ENCODE measurements at places on chromosomes 4 and X. TPM values are rescaled to one million over a fixed set of nuclear protein-coding genes. Genes with fewer than 3 reads are reported as not detected.

DNA sequence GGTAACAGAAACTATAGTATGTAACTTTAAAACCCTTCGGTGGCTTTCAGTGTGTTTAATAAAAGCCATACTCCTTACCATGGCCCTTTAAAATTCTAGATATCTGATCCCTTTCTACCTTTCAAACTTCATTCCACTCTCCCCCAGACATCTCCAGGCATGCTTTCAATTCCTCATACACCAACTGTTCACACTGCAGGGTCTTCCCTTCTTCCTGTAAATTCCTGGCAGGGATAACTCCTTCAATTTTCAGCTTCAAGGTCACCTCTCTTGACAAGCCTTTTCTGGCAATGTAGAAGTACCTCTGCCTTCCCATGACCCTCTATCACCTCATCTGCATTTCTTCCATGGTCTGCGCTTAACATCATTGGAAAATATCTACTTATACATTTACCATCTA is 60.8 kb downstream of the WDFY3 start:
- DNase-seq: no peak
- peaks cover 9% of the 10 kb centered on the region for H3K4me1 ChIP-seq
- no peaks in the 10 kb centered on the region for H3K36me3 ChIP-seq
- H3K27ac ChIP-seq: no peak overlapping the region

- H3K4me1 ChIP-seq: no peaks in the 10 kb centered on the region
- H3K36me3 ChIP-seq: no peaks in the 10 kb centered on the region
- no peaks in the 10 kb centered on the region for H3K27me3 ChIP-seq
- no peak for DNase-seq
Measured at GRCh38 chrX:30590368-30590767, 12.8 kb upstream of the TASL start.

DNA sequence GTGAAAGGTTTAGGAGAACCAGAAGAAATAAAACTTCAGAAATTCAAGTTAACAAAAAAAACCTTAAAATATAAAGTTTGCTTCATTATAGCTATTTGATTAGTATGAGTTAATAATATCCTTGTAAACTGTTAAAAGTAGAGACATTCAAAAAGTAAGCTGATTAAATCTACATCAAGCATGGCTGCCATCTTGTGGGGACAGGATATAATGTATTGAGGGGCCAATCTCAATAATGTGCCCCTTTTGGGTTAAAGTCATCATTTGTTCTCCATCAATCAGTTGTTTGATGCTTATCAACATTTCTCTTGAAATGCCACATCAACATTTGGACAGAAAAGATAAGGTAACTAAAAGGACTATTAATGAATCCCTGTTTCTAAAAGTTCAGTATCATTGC is 4.6 kb upstream of the GRID2 start:
- no peak overlapping the region for H3K4me3 ChIP-seq
- DNase-seq: no peak
- no peaks in the 10 kb centered on the region for H3K4me1 ChIP-seq
- H3K36me3 ChIP-seq: no peaks in the 10 kb centered on the region
- H3K27me3 ChIP-seq: no peaks in the 10 kb centered on the region

GRCh38 chr4:149102765-149103164 is 660.6 kb upstream of the NR3C2 start:
- H3K27ac ChIP-seq: no peak overlapping the region
- no peaks in the 10 kb centered on the region for H3K27me3 ChIP-seq
- DNase-seq: no peak

DNA sequence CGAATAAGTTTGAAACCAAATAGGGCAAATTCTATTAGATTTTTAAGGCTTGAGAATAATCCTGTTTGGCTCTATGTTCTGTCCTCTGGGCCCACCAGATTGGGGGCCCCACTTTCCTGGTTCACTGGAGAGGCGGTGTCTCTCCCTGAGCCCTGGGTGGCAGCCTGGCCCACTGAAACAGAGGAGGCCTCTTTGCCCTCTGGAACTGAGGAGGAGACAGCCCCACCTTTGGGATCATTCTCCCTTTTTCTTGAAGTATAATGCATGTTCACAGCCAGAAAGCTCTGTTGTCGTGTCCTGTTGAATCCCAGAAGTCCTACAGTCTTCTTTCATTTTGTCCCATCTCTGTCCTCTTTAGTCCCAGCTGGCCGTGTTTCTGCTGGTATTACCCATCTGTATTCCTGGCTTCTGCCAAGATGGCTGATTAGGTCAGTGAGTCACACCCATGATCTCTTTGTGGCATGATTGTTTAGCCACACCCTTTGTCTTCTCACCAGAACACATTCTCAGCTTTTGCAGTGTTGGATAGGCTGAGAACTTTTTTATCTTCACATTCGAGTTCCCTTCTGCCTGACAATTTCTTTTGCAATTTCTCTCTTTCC is 8.1 kb upstream of the TBC1D25 start:
- no peak overlapping the region for H3K27ac ChIP-seq
- no peak for DNase-seq
- H3K4me3 ChIP-seq: no peak overlapping the region
- H3K4me1 ChIP-seq: no peaks in the 10 kb centered on the region
- H3K36me3 ChIP-seq: no peaks in the 10 kb centered on the region
- no peaks in the 10 kb centered on the region for H3K27me3 ChIP-seq

- peaks cover 6% of the 10 kb centered on the region for H3K4me1 ChIP-seq
- H3K27me3 ChIP-seq: no peaks in the 10 kb centered on the region
- DNase-seq: no peak
- H3K4me3 ChIP-seq: no peak overlapping the region
- H3K27ac ChIP-seq: no peak overlapping the region
Measured at GRCh38 chr4:87502580-87503238, 26.5 kb downstream of the SPARCL1 start.

DNA sequence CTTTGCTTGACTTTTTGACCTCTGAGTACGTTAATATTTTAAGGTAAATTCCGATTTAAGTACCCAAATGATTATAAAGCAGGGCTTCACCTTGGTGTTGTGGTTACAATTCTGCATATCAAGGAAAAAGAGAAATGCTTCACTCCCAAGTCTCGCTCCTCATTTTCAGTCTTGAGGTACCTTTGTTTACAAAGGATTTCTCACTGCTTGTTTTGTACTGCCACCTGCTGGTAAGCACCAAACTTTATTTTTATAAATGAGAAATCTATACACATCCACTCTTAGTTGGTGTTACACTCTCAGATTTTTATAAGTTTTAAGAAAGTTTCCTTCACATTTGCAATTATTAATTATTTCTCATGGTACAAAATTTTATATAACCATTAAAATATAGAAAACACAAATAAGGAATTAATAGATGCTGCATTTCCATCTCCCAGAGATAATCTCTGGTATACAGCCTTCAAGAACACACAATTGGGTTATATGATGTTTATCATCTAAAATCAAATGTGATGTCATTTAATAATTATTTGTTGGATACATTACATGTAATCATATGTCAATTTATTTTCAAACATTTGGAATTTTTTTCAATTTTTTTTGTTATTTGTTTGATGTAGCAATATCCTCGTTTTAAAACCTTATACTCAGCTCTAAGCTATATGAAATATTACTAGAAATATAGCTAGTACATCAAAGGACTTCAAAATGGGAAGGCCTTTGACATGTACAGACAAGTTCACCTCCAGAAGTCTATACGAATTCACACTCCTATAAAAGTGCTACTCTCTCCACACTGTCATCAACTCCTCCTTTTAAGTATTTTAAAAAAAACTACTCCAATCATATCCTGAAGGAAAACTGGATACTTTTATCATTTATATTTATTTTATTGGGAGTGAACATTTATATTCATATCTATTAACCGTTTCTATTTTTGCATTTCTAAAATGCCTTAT is 179.9 kb downstream of the KCNIP4 start:
- H3K36me3 ChIP-seq: no peaks in the 10 kb centered on the region
- H3K27me3 ChIP-seq: no peaks in the 10 kb centered on the region
- no peak overlapping the region for H3K4me3 ChIP-seq
- no peaks in the 10 kb centered on the region for H3K4me1 ChIP-seq
- H3K27ac ChIP-seq: no peak overlapping the region

DNA sequence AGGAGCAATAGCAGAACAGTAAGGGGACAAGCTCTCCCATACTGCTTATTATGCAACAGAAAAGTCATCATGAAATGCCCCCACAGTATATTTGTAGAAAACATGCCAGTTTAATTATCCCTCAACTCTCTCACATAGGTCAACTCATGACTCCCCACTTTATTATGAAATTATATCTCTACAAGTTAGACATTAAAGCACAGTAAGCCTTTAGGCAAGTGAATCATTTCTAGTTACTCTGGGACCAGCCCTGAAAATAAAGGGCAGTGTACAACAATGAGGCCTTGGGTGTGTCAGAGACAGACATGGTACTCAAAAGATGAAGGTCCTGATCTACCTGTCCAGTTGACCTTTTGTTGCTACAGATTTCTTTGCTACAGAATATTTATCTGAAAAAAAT is 191.9 kb downstream of the FBXW7 start:
- no peak overlapping the region for H3K27ac ChIP-seq
- DNase-seq: no peak
- no peaks in the 10 kb centered on the region for H3K4me1 ChIP-seq
- no peaks in the 10 kb centered on the region for H3K27me3 ChIP-seq

The TENT5D gene
- total RNA-seq: 0.05 TPM

The USP26 gene
- not detected for total RNA-seq

The SPACA5 gene
- not detected for total RNA-seq

The REELD1 gene
- 0.23 TPM for total RNA-seq

The ATOH1 gene
- not detected for total RNA-seq
